ENCODE measurements at places on chromosomes 11 and 22. TPM values are rescaled to one million over a fixed set of nuclear protein-coding genes. Genes with fewer than 3 reads are reported as not detected.

CFAP300 gene
- total RNA-seq: 21.3 TPM

GRCh38 chr11:100876815-100877520, 189.9 kb downstream of the ARHGAP42 start:
- no peaks in the 10 kb centered on the region for H3K4me1 ChIP-seq
- no peak overlapping the region for H3K27ac ChIP-seq
- no peak overlapping the region for H3K4me3 ChIP-seq
- peak; percentile 33 for DNase-seq
- H3K27me3 ChIP-seq: no peaks in the 10 kb centered on the region

DNA sequence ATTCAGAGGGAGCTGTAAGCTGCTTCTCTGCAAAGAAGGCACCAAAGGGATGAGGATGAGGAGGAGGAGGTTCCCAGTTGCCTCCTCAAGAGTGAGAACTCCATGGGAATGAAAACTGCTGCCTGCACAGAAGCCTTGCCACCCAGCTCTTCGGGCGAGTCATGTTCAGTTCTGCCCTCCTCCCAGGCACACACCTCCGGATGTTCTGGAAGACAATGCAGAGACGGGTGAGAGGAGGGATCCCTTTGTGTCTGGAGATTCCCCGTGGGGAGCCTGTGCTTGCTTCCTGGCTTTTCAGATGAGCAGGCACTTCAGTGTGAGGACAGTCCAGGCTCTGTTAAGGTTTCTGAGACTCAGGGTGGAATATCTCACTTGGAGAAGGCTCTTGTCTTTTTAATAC, 295.6 kb downstream of the DDX10 start:
- H3K4me1 ChIP-seq: no peaks in the 10 kb centered on the region
- no peaks in the 10 kb centered on the region for H3K27me3 ChIP-seq
- no peak for DNase-seq
- H3K36me3 ChIP-seq: no peaks in the 10 kb centered on the region
- H3K4me3 ChIP-seq: no peak overlapping the region
- no peak overlapping the region for H3K27ac ChIP-seq

- H3K27ac ChIP-seq: no peak overlapping the region
- H3K27me3 ChIP-seq: no peaks in the 10 kb centered on the region
- H3K4me3 ChIP-seq: no peak overlapping the region
- no peak for DNase-seq
Observed at GRCh38 chr22:38900677-38901076, 28.7 kb upstream of the CBX6 start.

DNA sequence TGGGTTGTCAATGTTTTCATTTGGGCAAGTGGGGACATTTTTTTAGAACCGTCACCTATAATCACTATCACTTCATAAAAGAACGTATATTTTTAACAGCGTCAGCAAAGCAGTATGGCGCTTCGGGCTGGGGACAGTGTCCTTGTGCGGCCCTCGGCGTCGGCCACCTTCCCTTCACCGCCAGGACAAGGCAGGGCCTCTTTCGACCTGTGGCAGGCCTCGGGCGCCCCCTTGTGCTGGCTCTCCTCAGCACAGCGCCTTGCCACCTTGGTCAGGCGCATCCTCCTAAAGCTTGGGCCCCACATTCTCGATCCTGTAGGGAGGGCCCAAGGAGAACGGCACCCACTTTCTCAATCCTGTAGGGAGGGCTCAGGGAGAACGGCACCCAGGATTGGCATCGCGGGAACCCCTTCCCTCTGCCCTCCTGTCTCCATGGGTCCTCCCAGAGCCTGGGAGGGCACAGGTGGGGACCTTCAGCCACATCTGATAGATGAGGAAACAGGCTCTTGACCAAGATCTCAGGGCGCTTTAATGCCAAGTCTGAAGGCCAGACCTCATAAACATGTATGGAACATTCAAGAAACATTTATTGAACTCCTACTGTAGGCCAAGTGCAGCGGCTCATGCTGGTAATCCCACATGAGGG, 11.5 kb upstream of the FADD start:
- peak; percentile 70 for DNase-seq
- H3K27me3 ChIP-seq: no peaks in the 10 kb centered on the region
- no peaks in the 10 kb centered on the region for H3K36me3 ChIP-seq
- H3K4me1 ChIP-seq: no peaks in the 10 kb centered on the region
- no peak overlapping the region for H3K4me3 ChIP-seq

GRCh38 chr11:82722231-82722630, 11.4 kb downstream of the FAM181B start:
- H3K27me3 ChIP-seq: peaks cover 3% of the 10 kb centered on the region
- no peak overlapping the region for H3K27ac ChIP-seq
- no peaks in the 10 kb centered on the region for H3K4me1 ChIP-seq
- no peaks in the 10 kb centered on the region for H3K36me3 ChIP-seq
- no peak overlapping the region for H3K4me3 ChIP-seq
- no peak for DNase-seq

- no peaks in the 10 kb centered on the region for H3K4me1 ChIP-seq
- peak; percentile 39 for DNase-seq
- H3K36me3 ChIP-seq: peaks cover 11% of the 10 kb centered on the region
Observed at GRCh38 chr11:64787526-64788320, 9.4 kb upstream of the SF1 start.

- H3K36me3 ChIP-seq: no peaks in the 10 kb centered on the region
- no peak overlapping the region for H3K27ac ChIP-seq
- H3K27me3 ChIP-seq: no peaks in the 10 kb centered on the region
- no peaks in the 10 kb centered on the region for H3K4me1 ChIP-seq
- no peak overlapping the region for H3K4me3 ChIP-seq
Observed at GRCh38 chr11:66473167-66473566, 6.5 kb downstream of the PELI3 start.

DNA sequence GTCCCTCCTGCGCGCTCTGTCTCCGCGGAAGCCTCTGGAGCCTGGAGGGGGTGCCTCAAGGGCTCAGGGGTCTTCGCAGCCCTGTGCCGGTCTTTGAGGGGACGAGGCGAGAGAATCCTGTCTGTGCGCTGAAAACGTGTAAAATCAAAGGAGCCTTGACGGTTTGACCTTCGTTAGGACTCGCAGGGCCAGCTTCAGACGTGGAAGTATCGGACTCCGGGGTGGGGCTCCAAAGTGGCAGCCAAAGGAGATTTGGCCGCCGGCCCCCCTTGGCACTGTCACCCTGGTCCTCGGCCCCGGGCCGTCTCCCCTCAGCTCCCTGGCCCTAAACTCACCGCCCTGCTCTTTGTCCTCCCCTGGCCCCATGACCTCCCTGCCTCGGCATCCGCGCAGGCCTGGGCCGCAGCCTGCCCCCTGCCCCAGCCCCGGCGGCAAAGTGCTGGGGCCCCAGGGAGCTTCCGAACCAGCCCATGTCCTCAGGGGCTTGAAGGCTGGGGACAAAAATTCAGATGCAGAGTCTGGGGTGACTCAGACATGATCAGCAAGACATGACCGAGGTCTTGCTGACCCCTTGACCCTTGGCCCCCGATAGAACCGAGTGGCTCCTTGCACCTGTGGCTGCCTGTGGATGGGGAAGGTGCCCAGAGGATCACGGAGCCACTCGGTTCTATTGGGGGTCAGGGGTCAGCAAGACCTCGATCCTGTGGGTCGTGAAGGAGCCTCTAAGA, 6.9 kb upstream of the PHRF1 start:
- no peaks in the 10 kb centered on the region for H3K27me3 ChIP-seq
- H3K4me1 ChIP-seq: peaks cover 20% of the 10 kb centered on the region
- H3K4me3 ChIP-seq: peak overlapping the region; percentile 43
- no peaks in the 10 kb centered on the region for H3K36me3 ChIP-seq

Measured in lung (tissue), 17 donors.